ENCODE measurements at places on chromosomes 3 and 15. TPM values are rescaled to one million over a fixed set of nuclear protein-coding genes. Genes with fewer than 3 reads are reported as not detected.

The CHRM5 gene
- not detected for total RNA-seq

The SNTN gene
- not detected for total RNA-seq

The ITGA11 gene
- 9.7 TPM for total RNA-seq

The FANCD2OS gene
- not detected for total RNA-seq

The ATP10A gene
- total RNA-seq: 8.6 TPM

The TIMP4 gene
- total RNA-seq: 5.4 TPM

The GPR62 gene
- 0.39 TPM for total RNA-seq

The KBTBD8 gene
- 14.5 TPM for total RNA-seq
